ENCODE measurements at places on chromosomes 7 and 10.

- no peak for DNase-seq
Observed at GRCh38 chr10:114506871-114507385, 102.6 kb upstream of the AFAP1L2 start.

DNA sequence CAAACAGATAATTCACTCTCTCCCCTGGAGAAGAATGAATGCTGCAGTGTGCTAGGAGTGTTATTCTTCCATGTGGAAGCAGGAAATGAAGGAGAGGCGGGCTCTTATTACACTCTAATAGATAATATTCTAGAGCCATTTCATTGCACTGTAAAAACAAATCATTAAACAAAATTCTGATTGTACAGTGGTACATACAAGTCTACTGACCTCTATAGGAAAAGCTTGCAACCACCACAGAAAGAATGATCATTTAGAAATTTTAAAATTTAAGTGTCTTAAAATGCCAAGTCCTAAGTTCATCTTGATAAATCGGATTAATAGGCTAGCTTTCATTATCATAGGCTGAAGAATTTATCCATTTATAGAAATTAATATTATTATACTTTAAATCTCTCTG, 960.3 kb upstream of the LRRN3 start:
- no peak for DNase-seq

DNA sequence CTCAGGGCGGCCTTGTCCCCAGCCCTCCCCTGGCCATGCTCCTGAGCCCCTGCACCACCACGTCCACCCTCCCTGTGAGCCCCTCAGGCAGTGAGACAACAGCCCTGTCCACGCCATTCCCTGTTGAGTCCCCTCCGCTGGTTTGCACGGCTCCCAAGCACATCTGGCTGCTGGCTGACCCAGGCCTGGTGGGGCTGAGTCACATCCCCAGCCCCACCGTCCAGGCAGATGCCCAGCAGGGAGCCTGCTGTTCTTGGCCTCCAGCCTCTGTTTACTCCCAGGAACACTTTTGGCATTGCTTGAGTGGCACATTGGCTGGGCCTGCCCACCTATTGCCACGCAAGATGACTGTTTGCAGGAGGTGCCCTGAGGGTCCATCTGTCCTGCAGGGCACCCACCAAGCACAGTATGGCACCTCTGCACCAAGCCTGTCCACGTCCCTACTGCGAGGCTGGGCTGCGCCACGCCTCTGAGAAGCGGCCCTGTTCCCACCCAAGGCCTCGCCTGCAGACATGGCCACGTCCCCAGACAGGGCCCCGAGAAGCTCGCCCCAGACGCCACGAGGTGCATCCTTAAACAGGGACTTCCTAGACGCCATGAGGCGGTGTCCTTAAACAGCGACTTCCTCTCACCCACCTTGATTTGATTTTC, 48.4 kb upstream of the INPP5A start:
- DNase-seq, result no peak

DNA sequence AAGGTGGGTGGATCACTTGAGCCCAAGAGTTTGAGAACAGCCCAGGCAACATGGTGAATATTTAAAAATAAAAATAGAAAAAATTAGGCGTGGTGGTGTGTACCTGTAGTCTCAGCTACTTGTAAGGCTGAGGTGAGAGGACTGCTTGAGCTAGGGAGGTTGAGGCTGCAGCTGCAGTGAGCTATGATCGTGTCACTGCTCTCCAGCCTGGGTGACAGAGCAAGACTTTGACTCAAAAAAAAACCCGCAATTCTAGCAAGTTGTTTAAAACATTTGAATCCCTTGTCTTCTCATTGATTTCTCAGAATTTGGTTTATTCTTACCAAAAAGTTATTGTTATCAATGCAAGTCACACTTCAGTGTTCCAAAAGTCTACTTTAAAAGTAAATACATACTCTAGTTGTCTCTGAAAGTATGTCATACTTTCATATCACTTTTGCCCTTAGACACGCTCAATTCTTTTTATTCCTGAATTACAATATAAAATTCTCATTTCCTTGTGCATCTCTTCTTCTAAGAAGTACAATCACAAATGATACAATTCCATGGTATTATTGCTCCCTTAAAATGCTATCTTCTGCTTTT, 6.3 kb downstream of the EPC1 start:
- DNase-seq, result no peak

DNA sequence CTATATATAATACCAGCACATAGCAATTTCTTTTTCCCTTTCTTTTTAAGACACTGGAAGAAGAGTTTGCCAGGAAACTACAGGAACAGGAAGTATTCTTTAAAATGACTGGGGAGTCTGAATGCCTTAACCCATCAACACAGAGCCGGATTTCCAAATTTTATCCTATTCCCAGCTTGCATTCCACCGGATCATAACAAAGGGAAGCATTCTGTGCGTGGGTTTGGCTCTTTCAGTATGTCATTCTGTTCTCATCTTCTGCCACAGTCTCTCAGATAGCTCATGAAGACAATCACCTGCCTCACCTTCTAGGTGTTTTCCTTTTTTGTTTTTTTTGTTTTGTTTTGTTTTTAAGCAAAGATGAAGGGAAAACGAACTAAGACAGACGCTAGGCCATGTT, 58.6 kb downstream of the SLK start:
- DNase-seq, result no peak

DNA sequence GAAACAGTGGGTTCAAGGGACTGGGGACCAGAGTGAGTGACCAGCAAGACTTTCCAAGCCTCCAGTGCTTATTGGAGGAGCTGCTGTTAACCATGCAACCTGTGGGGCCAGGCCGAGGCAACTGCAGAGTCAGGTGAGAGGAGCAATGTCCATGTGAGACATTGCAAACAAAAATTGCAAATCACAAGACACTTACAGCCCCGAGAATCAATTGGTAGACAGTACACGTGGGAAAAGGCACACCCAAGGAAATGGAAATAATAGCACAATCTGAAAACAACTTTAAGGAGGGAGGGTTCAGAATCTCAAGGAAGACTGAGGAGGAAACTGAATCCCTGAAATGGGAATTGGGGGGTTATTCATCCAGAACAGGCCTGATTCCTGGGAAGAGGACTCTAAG, 72.6 kb downstream of the GLRX3 start:
- no peak for DNase-seq

- DNase-seq, result no peak
Observed at GRCh38 chr10:96235326-96236089, 35.9 kb downstream of the BLNK start.

DNA sequence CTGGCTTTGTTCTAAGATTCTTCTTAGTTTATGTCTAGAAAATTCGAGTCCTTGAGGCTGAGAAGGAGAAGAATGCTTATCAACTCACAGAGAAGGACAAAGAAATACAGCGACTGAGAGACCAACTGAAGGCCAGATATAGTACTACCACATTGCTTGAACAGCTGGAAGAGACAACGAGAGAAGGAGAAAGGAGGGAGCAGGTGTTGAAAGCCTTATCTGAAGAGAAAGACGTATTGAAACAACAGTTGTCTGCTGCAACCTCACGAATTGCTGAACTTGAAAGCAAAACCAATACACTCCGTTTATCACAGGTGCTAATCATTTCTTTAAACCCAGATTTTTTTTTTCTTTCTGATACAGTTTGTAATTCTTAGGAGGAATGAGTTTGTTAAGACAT, 6.7 kb downstream of the CEP55 start:
- no peak for DNase-seq

GRCh38 chr7:113013761-113014449, 72.7 kb downstream of the GPR85 start:
- no peak for DNase-seq

GRCh38 chr10:113953505-113954272, 90.0 kb upstream of the ADRB1 start:
- no peak for DNase-seq

GRCh38 chr10:119693262-119693957, 32.4 kb upstream of the INPP5F start:
- no peak for DNase-seq

- DNase-seq, result no peak
Observed at GRCh38 chr10:6507311-6507710, 72.8 kb downstream of the PRKCQ start.

DNA sequence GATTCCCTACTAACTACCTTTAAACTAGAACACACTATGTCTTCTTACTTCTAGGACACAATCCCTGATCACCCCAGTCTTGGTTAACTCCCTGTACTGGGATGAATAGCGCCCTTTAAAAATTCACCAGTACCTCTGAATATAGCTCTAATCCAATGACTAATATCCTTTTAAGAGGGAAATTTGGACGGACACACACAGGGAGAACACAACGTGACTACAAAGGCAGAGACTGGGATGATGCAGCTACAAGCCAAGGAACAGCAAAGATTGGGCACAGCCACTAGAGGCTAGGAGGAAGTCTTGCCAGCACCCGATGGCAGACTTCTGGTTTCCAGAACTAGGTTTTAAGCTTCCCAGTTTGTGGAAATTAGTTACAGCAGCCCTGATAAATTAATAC, 81.4 kb downstream of the MALSU1 start:
- DNase-seq, result no peak

DNA sequence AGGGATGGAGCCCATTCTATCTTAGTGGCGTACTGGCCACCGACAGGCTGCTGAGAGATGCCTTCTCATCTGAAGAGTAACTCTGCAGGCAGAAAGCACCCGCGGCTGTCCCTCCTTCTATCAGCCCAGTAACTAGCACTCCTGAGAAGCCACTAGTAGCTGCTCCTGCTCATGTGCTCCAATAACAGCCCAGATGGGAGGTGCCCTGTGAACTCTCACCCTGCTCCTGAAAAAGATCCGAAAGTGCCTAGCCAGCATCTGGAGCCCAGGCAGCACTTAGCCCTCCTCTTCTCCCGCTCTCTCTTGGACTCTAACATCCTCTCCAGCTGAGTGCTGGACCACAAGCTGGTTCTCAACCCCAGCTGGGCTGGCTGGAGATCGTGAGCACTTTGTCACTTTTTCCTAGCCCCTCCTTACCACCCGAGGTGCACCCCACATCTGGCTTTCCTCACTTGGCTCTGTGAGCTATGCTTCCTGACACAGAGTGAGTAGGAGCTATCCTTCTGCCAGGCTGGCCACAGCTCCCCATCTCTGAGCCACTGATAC, 239.2 kb downstream of the GRID1 start:
- DNase-seq, result no peak

DNA sequence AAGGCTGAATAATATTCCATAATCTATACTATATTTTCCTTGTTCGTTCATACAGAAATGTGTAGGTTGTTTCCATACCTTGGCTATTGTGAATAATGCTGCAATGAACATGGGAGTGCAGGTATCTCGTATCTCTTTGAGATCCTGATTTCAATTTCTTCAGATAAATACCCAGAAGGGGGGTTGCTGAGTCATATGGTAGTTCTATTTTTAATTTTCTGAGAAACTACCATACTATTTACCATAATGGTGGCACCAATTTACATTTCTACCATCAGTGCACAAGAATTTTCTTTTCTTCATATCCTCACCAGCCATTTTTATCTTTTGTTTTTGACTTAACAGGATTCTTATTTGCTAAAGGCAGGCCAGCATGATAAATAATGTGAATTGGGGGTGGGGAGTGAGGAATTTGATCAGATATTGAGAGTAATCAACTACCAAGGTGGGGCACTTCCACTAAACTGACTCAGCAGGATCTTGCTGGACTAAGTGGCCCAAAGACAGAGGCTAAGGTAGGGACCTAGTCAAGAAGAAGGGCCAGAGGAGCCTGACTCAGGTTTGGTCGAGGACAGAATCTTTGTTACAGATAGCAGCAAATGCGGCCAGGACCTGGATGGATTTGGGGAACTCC, 21.5 kb upstream of the CCSER2 start:
- no peak for DNase-seq

GRCh38 chr10:45376371-45376801, 2.4 kb downstream of the ALOX5 start:
- DNase-seq, result no peak

DNA sequence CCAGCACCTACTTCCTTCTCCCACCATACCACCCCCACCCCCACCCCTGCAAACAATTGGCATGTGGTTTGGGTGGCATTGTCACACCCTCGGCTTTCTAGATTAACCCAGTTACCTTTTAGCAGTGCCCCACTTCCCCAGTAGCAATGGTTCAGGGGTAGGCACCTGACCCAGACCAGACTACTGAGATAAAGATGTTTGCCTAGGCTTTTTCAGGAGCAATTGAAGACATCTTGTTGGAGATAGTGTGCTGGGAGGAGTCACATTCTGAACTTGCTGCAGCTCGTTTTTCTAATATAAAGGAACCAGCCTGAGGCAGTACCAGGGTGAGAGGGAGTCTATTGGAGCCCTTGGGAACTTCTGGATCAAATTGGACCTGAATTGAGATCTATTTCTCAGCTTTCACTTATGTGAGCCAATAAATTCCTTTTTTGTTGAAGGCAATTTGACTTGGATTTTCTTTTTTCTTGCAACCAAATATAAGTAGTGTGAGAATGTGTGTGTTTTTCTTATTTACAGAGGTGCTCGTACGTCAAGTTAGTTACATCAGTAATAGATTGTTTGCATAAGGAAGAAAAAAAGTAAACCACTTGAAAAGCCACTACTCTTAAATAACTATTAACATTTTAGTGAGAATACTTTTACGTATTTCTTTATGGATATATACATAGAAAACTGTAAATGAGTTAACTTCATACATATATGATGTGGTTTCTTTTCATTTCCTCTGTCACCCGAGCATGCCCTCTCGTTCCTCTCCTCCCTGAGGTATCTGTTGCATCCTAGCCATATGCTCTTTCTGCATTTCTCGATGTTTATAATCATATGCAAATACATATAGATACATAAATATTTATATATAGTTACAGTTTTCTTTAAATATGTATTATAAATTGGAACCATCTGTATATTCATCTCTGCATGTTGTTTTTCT, 38.0 kb downstream of the RAB18 start:
- DNase-seq, result no peak

DNA sequence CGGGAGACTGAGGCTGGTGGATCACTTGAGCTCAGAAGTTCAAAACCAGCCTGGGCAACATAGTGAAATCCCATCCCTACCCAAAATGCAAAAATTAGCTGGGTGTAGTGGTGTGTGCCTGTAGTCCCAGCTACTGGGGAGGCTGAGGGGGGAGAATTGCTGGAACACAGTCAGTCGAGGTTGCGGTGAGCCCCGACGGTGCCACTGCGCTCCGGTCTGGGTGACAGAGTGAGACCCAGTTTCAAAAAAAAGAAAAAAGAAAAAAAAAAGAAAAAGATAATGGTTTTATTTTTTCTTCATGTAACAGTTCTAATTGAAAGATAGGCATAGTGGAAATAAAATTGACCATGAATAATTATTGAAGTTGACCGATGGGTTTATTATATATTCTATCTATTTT, 99.9 kb downstream of the SUGCT start:
- no peak for DNase-seq

GRCh38 chr10:35916791-35917190, 274.7 kb upstream of the FZD8 start:
- no peak for DNase-seq
